ENCODE measurements at places on chromosomes 1 and 21.

DNA sequence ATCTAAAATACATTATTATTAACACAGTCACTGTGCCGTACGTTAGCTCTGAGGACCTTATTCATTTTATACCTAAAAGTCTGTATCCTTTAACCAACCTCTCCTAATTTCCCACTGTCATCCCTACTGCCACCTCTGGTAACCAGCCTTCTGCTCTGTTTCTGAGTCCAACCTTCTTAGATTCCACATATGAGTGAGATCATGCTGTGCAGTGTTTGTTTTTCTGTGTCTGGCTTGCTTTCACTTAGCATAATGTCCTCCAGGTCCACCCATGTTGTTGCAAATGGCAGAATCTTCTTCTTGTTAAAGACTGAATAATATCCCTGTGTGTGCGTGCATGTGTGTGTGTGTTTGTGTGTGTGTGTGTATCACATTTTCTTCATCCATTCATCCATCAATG lies 64.2 kb downstream of the ETS2 start:
- DNase-seq, result no peak

DNA sequence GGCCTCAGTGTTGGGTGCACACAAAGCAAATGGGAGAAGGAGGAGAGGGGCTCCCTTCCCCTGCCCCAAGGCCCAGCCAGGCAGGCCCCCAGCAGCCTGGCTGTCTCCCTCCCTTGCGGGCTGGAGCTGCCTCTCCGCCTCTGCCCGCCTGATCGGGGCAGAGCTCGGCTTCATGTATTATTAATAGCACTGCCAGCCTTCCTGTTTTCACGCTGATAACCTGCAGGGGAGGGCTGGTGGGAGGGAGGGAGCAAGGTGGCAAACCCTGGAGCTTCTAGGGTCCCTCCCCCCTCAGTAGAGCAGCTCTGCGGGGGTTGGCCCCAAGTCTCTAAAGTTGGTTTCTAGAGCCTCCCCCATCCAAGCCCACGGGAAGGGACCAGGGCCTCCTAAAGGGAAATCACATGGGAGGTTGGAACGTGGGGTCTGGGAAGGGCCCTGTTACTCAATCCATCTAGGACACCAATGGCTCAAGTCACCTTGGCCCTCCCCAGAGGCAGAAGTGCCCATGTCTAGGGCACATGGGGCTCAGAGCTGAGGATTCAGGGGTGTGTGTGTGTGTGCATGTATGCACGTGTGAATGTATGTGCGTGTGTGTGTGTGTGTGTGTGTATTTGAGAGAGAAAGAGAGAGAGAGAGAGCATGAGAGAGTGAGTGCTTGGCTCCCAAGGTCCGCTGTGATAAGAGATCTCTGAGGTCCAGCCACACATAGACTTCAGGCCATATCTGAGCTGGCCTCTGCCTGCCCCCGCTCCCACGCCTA lies 21.8 kb upstream of the POU3F1 start:
- DNase-seq, result no peak

GRCh38 chr1:196308176-196308575 lies 300.1 kb downstream of the KCNT2 start:
- DNase-seq, result no peak

DNA sequence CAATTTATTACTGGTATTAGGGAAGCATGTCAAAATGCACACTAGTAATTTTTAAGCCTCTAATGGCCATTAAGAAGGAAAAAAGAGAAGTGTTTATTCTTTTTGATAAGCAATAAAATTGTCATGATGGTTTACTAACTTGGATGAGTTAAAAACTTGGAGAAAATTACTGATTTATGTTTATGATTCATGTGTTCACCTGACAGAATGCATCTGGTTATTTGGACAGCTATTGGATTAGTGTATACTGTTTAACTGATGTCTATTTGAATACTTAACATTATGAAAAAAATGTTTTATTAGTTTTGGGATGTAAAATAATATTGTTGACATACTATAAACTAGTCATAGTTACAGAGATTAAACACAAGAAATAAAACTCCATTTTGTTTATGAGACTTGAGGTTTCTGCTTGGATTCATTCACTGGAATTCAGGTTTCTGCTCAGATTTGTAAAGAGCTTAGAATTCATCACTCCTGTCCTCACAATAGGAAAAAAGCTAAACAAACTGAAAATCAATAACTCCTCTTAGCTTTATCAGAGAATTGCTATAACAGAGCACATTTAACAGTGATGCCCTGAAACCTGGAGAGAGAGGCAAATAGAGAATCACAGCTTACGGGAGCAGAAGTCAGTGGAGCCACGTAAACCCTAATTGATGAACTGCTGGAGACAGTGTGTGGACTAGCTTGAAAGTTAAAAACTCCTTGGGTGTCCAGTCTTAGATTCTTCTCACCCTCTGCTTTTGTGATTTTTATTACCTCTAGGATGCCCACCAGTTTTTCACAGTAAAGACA lies 56.7 kb downstream of the RALGPS2 start:
- DNase-seq, result no peak

DNA sequence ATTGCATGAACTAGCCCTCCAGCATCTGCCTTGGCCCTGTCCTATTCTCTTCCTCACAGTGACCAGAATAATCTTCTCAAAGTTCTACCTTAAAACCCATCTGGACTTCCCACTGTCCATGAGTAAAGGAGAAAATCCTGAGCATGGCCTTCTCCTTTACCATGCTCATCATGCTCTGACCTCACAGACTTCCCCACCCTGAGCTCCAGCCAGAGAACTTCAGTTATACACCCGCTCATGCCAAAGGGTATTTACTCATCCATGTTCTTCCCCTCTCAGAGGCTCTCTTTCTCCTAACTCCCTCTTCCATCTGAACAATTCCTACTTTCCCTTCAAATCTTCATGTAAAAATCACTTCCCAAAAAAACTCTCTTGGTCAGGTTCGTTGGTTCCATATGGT lies 188.4 kb downstream of the SETD4 start:
- DNase-seq, result no peak

- no peak for DNase-seq
These were observed 2.7 kb upstream of the CDC42BPA start for GRCh38 chr1:227321035-227321434.

DNA sequence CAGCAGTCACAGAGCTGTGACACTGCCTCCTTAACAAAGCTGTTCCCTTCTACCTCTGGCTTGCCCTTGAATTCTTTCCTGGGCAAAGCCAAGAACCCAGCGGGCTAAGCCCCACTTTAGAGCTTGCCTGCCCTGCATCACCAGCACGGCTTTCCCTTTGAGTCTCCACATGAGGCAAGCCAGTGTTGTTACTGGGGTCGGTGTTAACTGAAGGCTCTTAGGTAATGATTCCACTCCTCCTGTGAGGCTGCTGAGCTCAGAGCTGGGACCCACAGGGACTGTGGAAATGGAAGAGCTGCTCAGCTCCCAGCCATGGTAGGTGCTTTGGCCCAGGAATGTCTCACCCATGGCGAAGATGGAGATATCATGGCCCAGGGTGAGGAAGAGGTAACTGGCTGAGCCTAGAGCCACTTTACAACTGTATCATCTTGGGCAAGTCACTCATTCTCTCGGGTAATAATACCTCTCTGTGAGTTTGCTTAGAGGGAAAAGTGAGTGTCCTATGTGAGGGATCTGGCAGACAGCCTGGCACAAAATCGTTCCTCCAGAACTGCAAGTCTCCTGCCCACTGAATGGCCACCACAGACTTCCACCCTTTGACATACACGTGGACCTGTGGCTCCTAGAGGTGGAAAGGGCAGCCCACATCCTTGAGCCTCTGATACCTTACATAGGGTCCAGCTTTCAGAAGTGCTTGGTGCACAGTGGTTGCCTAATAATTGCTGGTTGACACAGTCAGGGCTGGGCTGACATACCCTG lies 654.1 kb downstream of the PTPRU start:
- no peak for DNase-seq

DNA sequence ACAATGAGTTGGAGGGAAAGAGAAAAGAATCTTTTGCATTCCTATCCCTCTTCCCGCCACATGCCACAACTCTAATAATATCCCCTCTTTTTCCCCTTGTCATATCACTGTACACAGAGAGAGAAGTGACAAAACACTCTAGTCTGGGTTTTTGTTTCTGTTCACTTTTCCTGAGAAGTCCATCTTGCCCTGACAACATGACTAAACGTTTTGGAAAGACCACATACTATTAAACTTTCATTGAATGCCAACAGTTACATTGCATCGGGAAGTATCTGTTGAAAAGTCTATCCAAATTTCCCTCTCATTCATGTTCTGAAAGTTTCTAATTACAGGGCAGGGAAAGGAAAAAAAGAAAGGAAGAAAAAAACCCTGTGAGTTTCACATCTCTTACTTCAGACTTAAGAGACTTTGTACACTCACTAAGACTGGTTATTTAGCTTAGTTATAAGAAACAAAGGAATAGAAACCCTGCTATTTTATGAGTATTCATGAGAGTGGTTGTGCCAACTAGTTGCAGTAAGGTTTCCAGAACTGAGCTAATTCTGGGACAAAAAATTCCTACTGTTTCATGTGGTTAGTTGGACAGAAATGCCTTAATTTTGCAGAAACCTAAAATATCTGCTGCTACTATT lies 16.9 kb downstream of the PLA2G4A start:
- DNase-seq, result no peak

DNA sequence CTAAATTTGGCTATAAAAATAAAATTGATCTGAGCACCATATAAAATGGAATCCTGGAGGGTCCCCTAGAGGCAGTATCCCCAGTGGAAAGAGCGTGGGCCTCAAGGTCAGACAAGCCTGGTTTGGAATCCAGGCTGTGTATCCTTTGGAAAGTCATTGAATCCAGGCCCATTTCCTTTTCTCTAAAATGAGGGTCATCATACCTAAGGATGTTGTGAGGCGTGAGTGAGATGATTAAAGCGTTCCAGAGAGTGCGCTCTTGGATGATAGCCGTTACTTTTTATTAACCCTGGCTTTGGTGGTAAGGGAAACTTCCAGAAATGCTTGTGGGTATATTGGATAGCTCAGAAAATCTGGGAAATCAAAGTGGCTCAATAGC lies 683 bp upstream of the ZNF436 start:
- DNase-seq, result no peak

- DNase-seq, result no peak
These were observed 16.4 kb upstream of the ATP1A1 start for GRCh38 chr1:116356673-116357072.

DNA sequence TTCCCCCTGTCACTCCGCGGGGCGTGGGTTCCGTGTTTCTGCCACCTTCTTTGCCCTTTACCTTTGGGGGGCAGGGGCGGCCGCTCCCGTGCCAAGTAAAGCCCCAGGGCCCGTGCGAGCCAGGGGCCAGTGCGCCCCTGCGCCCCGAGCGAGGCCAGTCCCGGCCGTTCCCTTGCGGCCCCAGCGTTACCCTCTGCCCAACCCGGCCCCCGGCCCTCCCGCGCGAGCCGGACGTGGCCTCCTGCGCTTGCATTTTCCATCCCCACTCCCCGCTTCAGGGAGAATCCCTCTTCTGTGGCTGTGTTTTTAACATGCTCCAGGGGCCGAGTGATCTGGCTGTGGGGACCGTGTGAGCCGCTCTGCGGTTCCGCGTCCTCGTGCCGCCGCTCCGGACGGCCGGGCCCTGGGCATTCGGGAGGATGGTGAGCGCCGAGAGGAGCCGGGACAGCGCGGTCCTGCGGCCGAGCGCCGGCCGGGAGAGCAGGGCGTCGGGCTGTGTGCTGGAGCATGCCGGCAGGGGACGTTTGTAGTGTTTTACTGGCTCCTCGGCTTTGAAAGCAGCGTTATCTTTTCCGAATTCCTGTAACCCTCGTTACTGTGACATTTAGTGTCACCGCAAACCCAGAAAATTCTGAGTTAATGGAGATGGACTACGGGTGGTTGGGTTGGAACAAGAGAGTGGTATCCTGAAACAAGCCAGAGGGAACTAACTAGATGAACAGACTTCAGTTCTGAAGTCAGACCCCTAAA lies 1.0 kb downstream of the GALNT2 start:
- DNase-seq, result peak; percentile 23

DNA sequence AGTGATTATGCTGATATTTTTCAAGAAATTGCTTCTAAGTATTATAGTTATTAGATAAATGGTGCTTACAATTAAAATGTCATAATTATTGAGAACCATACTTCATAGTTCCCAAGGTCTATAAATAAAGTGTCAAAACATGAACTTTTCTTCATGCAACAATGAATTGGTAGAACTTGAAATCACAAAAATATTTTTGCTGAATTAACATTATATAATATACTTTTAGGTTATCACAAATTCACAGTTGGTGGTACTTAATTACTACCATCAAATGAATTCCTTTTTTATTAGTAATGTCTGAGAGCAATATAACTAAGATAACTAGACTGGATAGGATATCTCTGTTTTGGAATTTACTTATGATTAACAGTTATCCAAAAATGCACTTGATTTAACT lies 4.7 kb downstream of the DNM3 start:
- no peak for DNase-seq

Measured in stimulated activated CD4-positive, alpha-beta T cell treated with anti-CD3 and anti-CD28 coated beads, Interleukin-1b, Interleukin-23, amount 100 ng/mL, for 4 hours (primary cell).